HL-60 (cell line): ENCODE measurements at places on chromosomes 16 and 17.
A peak's percentile ranks its signal among the peaks of the same experiment; 100 is the strongest.

DNA sequence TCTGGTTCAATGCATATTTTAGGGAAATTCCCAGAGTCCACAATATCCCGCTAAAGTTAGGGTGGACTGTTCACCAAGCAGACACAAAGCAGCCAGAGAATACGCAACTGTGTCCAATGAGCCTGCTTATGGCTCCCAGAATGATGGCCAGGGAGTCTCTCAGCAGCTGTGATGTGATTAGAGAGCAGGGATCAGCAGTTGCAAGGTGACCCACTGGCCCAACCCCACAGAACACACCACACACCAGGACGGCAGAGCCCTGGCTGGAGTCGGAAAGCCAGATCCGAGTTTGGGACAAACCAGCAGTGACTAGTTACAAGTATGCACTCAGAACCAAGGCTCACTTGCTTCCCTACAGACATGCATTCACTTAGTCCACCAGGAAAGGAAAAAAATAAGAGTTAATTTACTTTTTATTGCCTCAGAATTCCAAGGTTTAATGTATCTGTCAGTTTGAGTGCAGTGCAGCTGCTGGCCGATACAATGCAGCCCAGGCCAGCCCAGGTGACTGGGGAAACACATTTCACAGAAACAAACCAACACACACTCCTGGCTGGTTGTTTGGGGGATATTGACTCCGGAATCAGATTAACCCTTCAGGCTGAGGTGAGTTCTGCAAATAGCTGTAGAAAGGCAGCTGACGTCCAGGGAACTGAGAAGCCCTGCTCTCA, 121.7 kb downstream of the HIC1 start:
- no peak for DNase-seq

GRCh38 chr17:68908045-68908444, 47.1 kb downstream of the ABCA8 start:
- no peak for DNase-seq

- no peak for DNase-seq
Measured at GRCh38 chr17:2955931-2956582, 107.3 kb downstream of the OR1D5 start.

DNA sequence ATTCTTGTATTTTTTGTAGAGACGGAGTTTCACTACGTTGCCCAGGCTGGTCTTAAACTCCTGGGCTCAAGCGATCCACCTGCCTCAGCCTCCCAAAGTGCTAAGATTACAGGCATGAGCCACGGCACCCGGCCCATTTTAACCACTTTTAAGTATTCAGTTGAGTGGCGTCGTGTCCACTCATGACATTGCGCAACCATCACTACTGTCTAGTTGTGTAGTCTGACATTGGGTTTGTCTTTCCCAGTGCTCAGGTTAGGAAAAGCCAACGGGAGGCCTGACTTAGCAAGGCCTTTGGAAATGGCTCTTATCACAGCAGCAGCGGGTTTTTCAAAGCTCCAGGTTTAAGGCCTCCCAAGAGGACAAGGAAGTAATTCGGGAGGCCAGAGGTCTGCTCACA, 58.7 kb downstream of the LITAF start:
- no peak for DNase-seq

DNA sequence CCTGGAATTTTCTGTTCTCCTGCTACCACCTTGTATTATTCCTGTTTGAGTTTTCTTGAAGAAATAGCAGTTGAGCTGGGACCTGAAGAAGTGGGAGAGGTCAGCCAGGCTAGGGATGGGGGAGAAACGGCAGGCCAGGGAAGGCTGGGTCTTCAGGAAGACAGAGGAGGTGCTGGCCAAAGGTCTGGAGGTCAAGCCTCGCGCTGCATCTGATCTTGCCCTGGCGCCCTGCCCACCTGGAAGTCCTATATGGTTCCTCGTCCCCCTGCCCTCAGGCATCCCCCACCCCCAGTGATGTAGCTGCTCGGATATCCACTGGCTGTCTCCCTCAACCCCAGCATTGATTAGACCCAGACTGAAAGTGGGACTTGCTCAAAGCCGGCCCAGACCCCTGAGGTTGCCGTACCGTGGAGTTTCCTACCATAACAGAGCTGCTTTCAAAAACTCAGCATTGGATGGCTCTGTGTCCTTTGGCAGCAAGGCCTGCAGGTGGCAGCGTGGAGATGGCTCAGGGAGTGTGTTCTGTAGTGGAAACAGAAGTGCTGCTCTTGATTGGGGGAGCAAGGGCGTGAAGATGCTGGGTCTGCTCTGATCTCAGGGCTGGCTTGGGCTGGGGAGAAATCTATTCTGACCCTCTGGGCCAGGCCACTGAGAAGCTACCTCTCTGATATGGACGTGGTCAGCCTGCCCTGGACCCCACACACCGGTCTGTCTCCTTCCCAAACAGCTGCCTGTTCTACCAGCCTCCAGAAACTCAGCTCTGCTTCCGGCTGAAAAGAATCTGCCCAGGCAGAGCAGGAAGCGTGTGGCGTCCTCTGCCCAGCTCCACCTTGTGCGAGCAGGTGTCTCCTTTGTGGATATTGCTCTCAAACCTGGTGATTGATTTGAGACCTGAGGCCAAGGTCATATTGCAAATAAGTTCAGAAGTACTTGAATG, 107.0 kb upstream of the CACNG5 start:
- peak; percentile 18 for DNase-seq

GRCh38 chr17:62219221-62219899, 154.3 kb upstream of the MED13 start:
- no peak for DNase-seq

- no peak for DNase-seq
Measured at GRCh38 chr16:61595605-61596004, 440.6 kb downstream of the CDH8 start.

GRCh38 chr17:66138120-66138519, 53.8 kb downstream of the CEP112 start:
- no peak for DNase-seq

- no peak for DNase-seq
Measured at GRCh38 chr17:76640550-76641380, 2.8 kb downstream of the ST6GALNAC1 start.

DNA sequence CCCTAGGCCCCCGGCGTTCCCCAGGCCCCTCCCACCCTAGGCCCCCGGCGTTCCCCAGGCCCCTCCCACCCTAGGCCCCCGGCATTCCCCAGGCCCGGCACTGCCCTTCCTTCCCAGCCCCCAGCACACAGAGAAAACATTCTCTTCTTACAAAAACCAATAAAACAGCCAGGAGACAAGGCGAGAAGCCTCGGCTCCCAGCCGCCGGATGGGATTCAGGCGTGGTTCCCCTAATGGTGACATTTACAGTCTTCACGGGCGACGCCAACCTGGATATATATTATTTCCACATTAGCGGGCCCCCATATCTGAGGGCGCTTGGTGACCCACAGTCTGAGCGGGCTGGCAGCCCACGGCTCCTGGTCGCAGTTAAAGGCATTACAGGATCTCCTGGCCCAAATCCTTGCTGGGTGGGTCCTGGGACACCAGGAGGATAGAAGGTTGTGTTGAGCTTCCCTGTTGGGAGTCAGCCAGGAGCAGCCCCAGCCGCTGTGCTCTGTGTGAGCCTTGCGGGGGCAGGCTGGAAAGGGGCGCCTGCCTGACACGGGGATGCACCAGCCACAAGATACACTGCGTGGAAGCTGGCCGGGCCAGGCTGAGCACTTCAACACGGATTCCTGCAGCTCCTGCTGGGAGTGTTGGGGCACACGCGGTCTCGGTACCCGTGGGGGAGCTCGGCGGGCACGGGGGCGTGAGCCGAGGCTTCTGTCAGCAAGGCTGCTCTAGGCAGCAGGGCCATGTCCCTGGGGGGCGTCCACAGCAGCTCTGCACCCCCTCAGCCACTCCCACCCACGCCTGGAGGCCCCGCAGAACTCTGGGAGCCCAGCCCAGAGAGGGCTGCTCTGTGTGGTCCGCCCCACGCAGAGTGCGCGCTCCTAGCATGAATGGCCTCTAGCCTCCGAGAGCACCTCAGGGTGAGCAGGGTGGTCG, 83.7 kb downstream of the LMF1 start:
- DNase-seq: no peak

DNA sequence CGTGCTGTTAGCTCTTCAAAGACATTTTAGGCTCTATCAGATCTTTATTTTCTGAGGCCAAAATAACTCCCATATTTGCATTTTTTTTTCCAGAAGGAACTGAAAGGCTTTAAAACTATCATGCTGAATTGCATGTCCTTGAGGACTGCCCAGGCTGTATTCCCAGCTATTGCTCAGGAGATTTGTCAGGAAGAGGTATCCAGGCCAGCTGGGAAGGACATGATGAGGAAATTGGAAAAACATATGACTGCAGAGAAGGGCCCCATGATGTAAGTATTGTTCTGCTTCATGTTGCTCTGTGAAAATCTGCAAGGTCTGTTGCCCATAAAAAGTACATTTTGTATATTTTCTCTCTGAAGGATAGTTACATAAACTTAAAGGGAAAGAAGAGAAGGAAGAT, 5.7 kb downstream of the CDC6 start:
- DNase-seq: no peak

DNA sequence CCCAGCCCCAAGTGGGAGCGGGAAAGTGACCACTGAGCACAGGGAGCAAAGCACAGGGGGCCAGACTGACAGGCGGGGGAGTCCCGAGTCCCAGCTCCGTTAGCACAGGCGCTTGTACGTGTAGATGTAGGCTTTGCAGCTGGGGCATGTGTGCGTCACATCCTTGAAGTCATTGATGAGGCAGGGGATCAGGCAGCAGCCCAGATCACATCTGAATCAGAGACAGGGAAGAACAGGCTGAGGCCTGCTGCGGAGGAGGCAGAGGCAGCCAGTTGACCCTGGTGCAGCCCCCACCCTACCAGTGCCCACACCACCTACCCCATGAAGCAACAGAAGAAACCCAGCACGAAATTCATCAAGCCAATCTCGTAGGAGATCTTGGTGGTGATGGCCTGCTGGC, 26.1 kb downstream of the CDIP1 start:
- no peak for DNase-seq
